Cardiac ventricle fibroblast (primary cell): ENCODE measurements at places on chromosomes 4 and X. TPM values are rescaled to one million over a fixed set of nuclear protein-coding genes. Genes with fewer than 3 reads are reported as not detected.

Gene JAKMIP1
- not detected in 2 replicates for total RNA-seq

Gene RNF128
- not detected in 2 replicates for total RNA-seq

Gene SLIT2
- total RNA-seq = 7.7 and 8.9 TPM in 2 replicates

Gene HS3ST1
- 0.25 and 0.49 TPM in 2 replicates for total RNA-seq

Gene IBSP
- not detected in 2 replicates for total RNA-seq
